Esophagus mucosa (tissue), 1 donor: ENCODE measurements at places on chromosomes 12 and 14. TPM values are rescaled to one million over a fixed set of nuclear protein-coding genes. Genes with fewer than 3 reads are reported as not detected.

Gene PDZRN4
- 0.24 TPM for total RNA-seq

Gene ACOT6
- total RNA-seq: not detected

Gene SERPINA10
- not detected for total RNA-seq

Gene OTUB2
- 5.5 TPM for total RNA-seq

GRCh38 chr12:65962921-65963861 is 138.9 kb downstream of the HMGA2 start:
- no peak for ATAC-seq

DNA sequence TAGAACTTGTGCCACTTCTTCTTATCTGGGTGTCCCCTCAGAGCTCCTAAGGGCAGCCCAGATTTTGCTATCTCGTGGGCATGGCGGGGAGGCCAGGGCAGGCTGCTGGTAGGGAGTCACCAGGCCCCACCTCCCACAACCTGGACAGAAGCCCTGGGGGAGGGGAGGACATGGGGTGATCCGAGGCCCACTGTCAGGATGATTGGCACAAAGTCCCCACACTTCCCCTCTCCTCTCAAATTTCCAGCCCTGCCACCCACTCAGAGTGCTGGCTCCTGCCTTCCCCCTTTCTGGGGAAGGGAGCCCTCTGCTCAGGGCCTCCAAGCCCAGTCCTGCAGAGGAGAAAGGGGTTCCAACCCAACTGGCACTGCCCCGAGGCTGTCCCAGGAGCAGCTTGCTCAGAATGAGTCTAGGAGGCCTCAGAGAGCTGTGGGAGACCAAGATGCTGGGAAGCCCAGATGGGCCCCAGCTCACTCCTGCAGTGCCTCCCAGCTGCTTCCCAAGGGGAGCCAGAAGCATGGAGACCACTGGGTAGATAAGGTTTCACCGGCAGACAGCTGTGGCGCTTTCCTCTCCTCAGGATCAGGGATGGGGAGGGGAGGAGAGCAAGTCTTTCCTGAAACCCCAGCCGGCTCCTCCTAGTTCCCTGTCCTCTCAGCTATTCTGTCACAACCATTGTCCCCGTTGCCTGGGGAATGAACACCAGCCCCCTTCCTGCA is 82.8 kb downstream of the B4GALNT3 start:
- no peak for ATAC-seq

GRCh38 chr14:101113835-101114725 is 210.6 kb upstream of the RTL1 start:
- no peak for ATAC-seq

DNA sequence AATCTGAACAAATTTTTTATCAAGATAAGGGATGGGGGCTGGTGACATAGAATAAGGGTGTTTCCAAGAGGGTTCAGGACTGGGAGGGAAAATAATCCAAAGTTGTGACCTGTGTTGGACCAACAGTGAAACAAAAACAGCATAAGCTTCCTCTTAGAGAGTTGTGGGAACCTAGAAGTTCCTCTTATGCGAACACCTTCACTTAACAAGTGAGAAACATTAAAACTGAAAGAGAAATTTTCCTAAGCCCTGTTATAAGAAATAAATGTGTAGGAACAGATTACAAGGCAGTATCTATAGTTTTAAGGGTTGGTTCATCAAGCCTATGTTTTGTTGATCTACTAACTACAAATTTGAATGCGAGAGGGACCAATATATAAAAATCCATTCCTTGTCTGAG is 58.4 kb downstream of the LLPH start:
- ATAC-seq: no peak

Gene TSPAN11
- 0.72 TPM for total RNA-seq

Gene AGAP2
- 0.64 TPM for total RNA-seq

GRCh38 chr14:68368850-68369249 is 424.0 kb downstream of the ZFP36L1 start:
- no peak for ATAC-seq

Gene CD69
- 0.68 TPM for total RNA-seq

- no peak for ATAC-seq
These were observed 70.3 kb downstream of the ATP23 start for GRCh38 chr12:58011676-58012075.

DNA sequence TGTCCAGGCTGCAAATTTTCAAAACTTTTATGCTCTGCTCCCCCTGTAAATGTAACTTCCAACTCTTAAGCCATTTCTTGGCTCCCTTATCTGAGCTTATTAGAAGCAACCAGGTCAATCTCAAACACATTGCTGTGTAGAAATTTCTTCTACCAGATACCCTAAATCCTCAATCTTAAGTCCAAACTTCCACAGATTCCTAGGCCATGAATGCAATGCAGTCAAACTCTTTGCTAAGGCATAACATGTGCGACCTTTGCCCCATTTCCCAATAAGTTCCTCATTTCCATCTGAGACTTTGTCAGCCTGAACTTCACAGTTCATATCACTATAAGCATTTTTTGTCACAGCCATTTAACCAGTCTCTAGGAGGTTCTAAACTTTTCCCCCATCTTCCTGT is 64.5 kb downstream of the TMTC3 start:
- ATAC-seq: no peak

- no peak for ATAC-seq
These were observed 159.2 kb downstream of the NRXN3 start for GRCh38 chr14:78329371-78329770.

Gene ESRRB
- total RNA-seq: 0.12 TPM

DNA sequence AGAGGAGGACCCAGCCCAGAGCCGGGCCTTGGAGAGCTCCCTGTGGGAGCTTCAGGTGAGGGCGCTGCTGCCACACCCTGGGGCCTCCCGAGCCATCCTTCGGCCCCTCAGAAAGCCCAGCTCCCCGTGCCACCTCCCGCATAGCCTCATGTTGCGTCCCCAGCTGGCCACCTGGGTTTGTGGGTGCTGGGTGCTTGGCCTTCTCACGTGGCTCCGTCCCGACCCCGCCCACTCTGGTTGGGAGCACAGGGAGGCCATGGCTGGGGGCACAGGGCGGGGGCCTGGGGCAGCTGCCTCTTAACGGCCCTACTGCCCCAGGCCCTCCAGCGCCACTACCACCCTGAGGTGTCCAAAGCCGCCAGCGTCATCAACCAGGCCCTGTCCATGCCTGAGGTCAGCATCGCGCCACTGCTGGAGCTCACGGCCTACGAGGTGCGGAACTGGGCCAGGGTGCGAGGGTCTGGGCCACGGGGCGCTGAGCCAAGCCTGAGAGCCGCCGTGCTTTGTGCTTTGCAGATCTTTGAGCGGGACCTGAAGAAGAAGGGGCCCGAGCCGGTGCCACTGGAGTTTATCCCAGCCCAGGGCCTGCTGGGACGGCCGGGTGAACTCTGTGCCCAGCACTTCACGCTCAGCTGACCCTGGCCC is 7.6 kb downstream of the NOC4L start:
- no peak for ATAC-seq

DNA sequence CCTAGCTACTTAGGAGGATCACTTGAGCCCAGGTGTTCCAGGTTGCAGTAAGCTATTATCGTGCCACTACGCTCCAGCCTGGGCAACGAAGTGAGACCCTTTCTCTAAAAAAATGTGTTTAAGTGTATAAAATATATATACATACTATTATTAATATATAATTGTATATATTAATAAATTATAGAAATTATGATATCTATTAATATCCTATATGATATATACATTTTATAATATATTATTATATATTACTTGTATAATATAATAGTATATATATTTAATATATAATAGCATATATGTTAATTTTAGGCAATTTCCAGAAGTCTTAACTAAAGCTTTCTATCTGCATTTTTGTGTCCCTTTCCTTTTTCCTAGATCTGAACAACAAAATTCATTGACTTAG is 12.3 kb downstream of the ALDH1L2 start:
- no peak for ATAC-seq

- ATAC-seq: no peak
These were observed 499 bp downstream of the RNASE4 start for GRCh38 chr14:20684662-20685456.

DNA sequence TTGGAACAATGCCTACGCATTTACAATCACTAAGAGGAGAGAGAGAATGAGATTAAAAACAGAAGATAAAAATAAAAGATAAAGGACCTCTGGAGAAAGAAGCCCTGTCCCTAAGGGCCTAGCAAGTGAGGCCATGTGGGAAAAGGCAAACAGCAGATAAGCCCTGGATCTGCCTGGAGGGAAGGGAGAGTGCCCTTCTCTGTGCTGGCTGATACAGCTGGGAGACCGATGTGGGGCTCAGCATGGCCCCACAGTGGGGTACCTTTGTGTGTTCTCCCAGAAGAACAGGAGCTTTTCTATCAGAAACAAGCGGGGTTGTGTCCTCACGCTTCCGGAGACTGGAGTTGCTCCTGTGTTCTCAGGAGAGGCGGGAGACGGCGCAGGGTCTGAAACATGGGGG is 59.9 kb downstream of the TMCC3 start:
- no peak for ATAC-seq

Gene PITPNM2
- 8.3 TPM for total RNA-seq

Gene ETFBKMT
- 1.3 TPM for total RNA-seq

- no peak for ATAC-seq
These were observed 50.5 kb downstream of the TRAF3 start for GRCh38 chr14:102827716-102828115.

GRCh38 chr12:46944088-46944487 is 118.3 kb upstream of the SLC38A4 start:
- ATAC-seq: peak; percentile 55

DNA sequence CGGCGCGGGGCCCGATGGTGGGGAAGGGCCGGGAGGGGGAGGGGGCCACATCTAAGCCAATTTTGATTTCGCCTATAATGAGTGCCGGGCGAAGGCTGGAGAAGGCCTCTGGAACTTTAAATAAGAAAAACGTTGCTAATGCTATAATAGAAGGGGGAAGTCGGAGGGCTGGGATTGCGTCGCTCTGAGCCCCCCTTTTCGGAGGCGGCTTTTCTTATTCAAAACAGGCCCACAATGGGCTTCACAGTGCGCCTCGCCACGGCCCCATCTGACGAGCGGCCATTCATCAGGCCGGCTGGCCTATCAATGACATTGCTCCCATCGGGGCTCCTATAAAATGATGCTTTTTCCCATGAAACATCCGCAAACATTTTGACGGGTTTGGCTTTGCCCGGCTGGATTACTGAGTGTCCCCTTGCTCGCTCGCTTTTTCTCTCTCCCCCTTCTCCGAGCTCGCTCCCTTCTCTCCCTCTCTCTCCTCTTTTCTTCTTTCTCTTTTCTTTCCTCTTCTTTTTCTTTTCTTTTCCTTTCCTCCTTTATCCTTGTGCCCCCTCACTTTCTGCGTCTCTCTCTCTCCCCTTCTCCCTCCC is at the start of gene RFX4:
Gene RFX4, plus strand, starts transcription at position 364 of the 590 bp plus-strand sequence. CDS start 317 bp downstream, outside the sequence.
- no peak for ATAC-seq

Gene MED13L
- total RNA-seq: 69.3 TPM

DNA sequence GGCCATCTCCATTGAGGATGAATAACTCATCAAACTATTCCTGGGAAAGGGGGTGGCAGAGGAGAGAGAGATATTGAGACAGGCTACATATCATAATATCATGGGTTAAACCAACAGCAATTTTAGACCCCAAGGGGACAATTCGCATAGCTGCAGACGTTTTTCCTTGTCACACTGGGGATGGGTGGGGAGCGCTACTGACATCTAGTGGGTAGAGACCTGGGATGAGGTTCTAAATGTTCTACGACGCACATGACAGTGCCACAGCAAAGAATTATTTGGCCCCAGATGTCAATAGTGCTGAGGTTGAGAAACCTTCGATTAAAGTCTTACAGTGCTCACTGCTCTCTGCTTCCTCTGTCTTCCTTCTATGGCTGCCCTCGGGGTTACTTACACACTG is 425.6 kb downstream of the NRXN3 start:
- no peak for ATAC-seq

DNA sequence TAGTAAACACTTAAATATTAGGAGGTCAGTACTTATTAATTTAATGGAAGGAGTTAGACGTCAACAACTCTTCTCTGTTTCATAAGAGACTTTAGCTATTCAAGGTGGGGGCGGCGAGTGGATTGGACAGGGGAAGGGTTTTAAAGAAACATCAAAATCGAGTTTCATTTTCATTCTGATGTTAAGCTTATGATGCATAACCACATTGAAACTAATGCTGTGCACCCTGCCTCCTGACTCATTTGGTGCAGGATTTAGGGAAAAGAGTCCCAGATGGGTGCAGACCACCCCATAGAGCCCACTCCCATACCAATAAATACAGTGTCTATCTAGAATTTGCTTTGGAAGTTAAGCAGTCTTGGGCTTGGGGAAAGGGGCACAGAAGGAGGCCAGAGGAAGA is 7.4 kb downstream of the ZBTB39 start:
- no peak for ATAC-seq

Gene PTPRO
- total RNA-seq: 0.08 TPM

- no peak for ATAC-seq
These were observed 247.6 kb downstream of the BCAT1 start for GRCh38 chr12:24701343-24701742.

Gene KRT74
- total RNA-seq: 0.12 TPM

DNA sequence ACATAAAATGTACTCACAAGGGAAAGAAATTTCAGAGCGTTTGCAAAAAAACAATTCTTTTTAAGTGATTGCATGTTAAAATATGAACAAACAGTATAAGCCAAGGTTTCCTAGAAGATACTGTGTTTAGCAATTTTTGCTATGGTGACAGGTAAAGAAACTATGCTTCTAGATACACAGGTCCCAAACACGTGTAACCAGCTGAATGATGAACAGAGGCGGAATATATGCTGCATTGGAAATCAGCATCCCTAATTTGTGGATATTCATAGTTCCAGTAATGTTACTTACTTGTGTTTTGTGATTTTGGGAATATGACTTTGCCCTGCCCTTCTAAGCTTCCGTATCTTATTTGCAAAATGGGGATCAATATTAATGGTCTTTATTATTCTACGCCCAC is 326.3 kb upstream of the DIO2 start:
- ATAC-seq: no peak

DNA sequence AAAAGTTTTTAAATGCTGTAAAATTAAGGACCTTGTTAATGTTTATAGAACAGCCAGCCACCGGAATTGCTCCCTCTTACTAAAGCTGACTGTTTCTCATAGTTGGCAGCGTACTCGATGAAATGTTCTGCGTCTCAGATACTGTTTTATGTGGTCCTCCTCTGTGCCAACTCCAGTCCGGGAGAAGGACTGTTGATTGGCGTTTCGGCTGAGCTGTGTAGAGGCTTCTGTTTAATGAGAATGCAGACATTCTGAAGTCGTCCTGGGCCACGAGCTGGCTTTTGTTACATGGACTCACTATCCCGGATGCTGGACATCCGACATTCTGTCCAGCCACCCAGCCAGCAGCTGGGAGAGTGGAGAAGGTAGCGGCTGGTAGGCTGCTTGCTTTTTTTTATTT is 75.4 kb downstream of the WDR20 start:
- ATAC-seq: no peak

Gene HVCN1
- 1.3 TPM for total RNA-seq

Gene TAPBPL
- 11.4 TPM for total RNA-seq

- peak; percentile 23 for ATAC-seq
These were observed 60.1 kb upstream of the EIF5 start for GRCh38 chr14:103273745-103274615.

- ATAC-seq: no peak
These were observed 59.7 kb downstream of the CAPZA3 start for GRCh38 chr12:18797604-18798003.

DNA sequence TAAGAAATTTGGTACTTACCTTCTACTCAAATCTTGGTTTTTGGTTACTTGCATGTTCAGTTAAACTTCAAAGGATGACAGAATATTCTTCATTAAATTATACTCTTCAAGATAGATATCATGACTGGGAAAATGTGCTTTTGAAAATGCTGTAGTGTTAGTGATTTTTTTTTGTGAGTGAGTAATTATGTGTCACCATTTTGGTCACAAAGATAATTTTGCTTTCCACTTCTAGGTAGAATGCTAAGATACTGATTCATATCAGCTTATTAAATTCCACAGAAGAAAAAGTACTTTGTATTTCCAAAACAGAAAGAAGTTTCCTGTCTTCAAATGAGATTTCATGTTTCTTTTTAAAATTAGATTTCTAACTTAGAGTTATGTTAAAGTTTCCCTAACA is 61.2 kb downstream of the ATXN7L3B start:
- no peak for ATAC-seq
